ENCODE measurements at places on chromosomes 2 and 18.

GRCh38 chr2:187525163-187525900 is 28.9 kb downstream of the TFPI start:
- DNase-seq = no peak

GRCh38 chr2:26767129-26767528 is 3.0 kb downstream of the SLC35F6 start:
- no peak for DNase-seq

DNA sequence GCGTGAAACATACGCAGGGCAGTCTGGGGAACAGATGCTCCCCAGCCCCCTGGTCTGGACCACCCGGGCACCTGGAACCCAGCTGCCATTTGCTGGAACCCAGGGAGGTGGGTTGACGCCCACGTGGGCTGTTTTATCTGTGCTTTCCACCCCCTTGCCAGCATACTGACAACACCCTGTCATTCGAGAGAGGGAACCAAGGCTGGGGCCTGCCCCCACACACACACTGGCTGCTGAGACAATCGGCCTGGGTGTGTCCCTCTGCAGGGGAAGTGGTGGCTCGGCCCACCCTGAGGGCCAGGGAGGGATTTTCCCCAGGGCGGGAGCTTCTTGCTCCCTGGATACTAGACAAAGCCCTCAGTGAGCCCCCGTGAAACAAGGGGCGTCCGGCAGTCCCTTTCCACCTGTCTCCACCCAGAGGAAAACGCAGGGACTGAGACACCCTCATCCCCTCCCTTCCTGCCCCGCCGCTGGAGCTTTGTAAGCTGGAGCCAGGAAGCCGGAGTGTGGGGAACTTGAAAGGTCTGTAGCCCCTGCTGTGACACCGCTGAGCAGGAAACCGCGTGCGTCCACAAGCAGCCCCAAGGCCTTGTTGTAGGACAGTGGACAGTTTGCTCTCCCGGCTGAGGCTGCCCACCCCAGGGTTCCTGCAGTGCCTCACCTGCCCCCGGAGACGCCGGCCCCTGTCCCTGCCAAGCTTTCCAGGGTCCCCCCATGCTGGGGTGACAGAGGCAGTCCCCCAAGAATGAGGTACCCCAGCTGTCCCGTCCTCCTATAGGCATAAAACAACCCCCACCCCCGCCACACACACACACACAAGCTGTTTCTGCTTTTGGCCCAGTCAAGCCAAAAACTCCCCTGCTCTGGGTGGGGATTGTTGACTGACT is 14.1 kb upstream of the KLF11 start:
- DNase-seq = no peak

GRCh38 chr2:19670303-19670702 is 231.5 kb downstream of the TTC32 start:
- DNase-seq = no peak

- no peak for DNase-seq
These were observed 240.7 kb downstream of the SRBD1 start for GRCh38 chr2:45370369-45370768.

DNA sequence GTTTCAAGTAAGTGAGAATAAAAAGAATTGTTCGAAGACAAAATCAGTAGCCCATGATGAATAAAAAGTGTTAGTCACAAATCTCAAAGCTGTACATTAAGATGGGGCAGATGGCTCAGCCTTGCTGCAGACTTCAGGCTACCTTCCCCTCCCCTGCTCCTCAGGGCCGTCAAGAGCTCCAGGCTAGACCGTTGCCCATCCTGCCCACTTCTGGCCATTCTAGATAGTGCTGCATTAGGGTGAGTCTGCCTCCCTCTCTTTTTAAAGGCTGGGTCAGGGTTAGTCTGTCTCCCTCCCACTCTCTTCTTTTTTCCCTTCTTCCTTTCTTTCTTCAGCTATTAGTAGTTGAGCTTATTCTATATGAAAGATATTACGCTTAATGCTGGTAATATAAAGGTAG is 86.0 kb downstream of the MAPRE2 start:
- no peak for DNase-seq

DNA sequence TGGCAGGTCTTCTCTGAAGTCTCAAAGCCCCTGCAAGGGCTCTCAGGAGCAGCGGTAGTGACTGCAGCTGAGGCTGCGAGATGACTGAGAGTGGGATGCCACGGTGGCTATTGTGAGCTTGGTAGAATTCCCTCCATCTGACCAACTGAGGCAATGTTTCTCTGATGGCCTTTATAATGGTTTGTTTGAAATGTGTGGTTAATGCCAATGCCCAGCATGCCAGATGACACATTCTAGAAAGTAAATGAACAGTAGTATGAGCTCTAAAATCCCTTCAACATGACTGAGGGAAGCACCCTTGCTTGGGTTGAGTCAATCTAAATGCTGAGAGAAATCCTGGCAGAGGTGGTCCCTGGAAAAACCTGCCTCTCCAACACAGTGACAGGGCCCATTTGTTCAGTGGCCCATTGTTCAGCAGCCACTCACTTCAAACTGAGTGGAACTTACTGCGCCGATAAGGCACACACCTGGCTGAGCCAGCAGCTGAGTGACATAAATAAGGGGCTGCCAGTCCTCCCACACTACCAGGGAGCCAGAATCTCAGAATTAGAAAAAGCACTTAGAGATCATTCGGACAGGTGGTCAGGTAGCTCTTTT is 31.7 kb downstream of the SULT1C2 start:
- no peak for DNase-seq

GRCh38 chr18:24427484-24427883 is 1.0 kb downstream of the IMPACT start:
- no peak for DNase-seq

- no peak for DNase-seq
These were observed 961 bp downstream of the RBM43 start for GRCh38 chr2:151260573-151261230.

GRCh38 chr2:182316950-182317349 is 109.9 kb downstream of the PDE1A start:
- no peak for DNase-seq

DNA sequence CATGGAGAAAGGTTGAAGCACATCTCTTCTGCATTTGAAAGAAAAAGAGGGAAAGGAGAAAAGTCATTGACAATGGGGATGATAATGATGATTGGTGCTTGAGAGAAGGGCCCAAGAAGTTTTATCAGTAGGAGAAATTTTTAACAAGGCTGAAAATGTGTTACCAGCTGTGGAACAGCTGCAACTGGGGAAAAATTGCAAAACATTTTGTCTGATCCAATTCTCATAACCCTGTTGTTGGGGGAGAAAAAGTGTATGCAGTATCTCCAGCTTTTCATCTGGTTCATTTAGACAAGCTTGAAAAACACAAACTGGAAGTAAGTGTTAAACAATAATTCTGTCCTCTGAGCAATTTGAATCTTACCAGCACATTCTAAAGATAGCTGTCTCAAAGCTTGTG is 92.7 kb downstream of the CSRNP3 start:
- DNase-seq = no peak

- DNase-seq = no peak
These were observed at the start of gene SERPINB10 for GRCh38 chr18:63907664-63908063. Gene SERPINB10, plus strand, starts transcription at chr18:63907958. Its CDS starts 7,553 bp downstream, at chr18:63915511.

DNA sequence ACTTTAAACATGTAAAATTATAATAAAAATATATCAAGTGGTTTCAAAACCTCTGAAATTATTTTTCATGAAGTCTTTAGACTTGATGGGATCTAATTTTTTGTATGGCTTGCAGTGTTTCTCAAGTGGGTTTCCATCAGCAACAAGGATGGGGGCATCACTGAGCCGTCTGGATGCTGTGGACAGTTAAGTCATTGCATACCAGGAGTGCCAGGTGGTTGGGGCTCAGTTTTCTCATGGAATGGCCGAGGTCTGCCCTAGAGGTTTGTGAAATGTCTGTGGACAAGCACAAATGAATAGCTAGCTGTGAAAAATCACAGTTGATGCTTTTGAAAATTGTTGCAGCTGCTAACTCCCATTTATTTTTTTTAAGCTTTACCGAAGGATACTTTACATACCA is 1.7 kb downstream of the PRELID3A start:
- no peak for DNase-seq

- no peak for DNase-seq
These were observed 702.7 kb downstream of the SOCS6 start for GRCh38 chr18:70991577-70991976.

GRCh38 chr18:46464926-46465655 is 191.9 kb downstream of the LOXHD1 start:
- DNase-seq = no peak

DNA sequence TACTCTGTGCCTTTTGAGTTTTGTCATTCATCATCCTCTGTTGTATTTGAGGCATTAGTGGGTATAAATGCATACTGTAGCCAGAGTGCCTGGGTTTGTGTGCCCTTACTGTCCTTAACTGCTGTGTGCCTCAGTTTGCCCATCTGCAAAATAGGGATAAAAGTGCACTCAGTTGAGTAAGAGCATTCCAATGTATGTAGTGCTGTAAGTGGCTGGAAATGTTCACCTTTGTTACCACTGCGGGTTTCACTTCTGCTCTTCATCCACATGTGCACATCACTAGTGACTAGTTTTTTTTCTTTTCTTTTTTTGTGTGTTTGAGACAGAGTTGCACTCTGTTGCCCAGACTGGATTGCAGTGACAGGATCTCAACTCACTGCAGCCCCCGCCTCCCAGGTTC is 39.9 kb downstream of the PLEKHB2 start:
- no peak for DNase-seq

DNA sequence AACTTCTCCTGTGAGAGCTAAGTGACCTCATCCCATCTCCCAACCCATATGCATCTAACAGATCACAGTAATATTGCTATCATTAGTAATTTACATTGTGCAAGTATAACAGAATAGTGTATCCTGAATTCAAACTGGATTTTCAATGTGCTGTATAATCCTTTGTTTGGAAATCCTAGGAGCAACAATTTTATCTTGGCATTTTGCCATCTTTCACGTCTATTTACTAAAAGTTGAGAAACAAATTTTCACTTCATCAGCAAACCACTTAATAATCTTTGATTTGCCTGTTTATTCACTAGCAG is 3.8 kb downstream of the HNRNPLL start:
- DNase-seq = no peak

GRCh38 chr2:3620834-3621233 is 25.9 kb downstream of the COLEC11 start:
- DNase-seq = no peak

- no peak for DNase-seq
These were observed 58.9 kb downstream of the FAM168B start for GRCh38 chr2:131034122-131035051.

GRCh38 chr2:229519655-229520430 is 194.5 kb downstream of the DNER start:
- no peak for DNase-seq

All from HFF-Myc (cell line).